ENCODE measurements at places on chromosomes 1 and 21.

GRCh38 chr1:17617787-17618557, 78.5 kb downstream of the ARHGEF10L start:
- peak; percentile 85 for DNase-seq

DNA sequence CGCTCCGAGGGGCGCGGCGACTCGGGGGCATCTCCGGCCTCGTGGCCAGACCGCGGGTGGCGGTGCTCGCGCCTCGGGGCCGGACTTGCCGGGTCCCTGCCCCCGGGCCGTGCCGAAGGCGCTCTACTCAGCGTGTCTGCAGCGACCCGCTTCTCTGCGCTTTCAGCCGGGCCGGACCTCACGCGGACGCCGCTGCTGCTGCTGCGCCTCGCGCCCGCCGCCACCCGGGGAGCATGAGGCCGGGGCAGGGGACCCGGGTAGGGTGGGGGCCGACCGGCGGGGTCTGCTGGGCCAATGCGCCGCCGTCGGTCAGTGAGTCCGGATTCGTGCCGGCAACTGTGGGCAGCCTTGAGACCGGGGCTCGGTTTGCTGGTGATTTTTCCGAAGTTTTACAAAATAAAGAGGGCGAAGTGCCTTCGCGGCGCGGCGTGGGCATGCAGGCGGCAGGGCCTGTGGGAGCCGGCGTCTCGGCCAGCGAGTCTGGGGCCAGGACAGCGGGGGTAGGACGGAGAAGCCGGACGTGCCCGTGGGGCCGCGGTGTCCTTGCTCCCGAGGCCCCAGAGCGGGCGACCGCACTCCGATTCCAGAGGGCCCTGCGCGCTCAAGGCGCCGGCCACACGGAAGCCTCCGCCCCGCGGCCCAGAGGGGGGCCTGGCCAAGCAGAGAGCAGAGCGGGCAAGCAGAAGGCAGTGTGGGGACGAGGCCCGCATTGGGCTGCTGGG, 749 bp downstream of the FAM163A start:
- DNase-seq = peak; percentile 32

- no peak for DNase-seq
Observed at GRCh38 chr1:207474210-207474609, 20.1 kb downstream of the CR2 start.

DNA sequence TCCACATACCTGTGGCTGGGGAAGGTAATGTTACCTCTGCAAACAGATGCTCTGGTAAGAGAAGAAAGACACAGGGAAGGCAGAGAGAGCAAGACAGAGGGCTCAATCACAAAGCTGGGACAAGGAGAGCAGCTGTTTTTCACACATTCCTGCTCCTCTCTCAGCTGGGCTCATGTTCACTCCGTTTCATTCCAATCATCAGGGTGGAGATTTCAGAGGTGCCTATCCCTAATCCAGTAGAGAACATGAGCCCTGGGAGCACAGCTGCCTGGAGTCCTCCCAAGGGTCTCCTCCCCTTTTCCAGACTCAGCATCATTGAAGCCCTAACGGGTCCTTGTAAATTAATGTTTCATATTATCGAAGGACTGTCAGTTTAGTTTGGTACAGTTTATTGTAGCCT, 19.4 kb downstream of the GADD45A start:
- no peak for DNase-seq

- no peak for DNase-seq
Observed at GRCh38 chr1:3168678-3169077, 99.7 kb downstream of the PRDM16 start.

DNA sequence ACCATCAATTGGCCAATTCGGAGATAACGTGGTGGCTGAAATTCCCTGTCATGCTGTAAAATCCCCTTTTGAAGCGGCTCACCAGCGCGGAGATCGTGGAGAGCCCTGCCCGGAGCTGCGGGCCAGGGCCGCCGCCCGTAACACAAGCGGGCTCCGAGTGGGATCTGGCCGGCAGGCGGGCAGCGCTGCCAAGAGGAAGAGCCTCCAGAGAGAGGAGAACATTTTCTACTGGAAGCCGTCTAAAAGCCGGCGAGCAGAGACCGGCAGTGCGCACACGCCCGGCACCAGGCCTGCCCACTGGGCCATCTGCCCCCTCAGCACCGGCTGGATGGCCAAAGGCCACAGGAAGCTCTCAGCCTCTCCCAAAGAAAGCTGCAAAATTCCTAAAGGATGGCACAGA, 15.5 kb downstream of the SSBP3 start:
- peak; percentile 59 for DNase-seq

DNA sequence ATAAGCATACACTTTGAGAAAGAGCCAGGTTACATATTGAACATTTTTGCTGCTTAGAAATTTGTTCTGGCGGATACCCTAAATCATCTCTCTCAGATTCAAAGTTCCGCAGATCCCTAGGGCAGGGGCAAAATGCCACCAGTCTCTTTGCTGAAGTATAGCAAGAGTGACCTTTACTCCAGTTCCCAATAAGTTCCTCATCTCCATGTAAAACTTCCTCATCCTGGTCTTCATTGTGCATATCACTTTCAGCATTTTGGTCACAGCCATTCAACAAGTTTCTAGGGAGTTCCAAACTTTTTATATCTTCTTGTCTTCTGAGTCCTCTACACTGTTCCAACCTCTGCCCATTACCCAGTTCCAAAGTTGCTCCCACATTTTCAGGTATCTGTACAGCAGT, 23.3 kb upstream of the LYPD8 start:
- no peak for DNase-seq

Measured in right cardiac atrium (tissue), 5 donors.